HEK293T (cell line): ENCODE measurements at places on chromosomes 5 and 9.

DNA sequence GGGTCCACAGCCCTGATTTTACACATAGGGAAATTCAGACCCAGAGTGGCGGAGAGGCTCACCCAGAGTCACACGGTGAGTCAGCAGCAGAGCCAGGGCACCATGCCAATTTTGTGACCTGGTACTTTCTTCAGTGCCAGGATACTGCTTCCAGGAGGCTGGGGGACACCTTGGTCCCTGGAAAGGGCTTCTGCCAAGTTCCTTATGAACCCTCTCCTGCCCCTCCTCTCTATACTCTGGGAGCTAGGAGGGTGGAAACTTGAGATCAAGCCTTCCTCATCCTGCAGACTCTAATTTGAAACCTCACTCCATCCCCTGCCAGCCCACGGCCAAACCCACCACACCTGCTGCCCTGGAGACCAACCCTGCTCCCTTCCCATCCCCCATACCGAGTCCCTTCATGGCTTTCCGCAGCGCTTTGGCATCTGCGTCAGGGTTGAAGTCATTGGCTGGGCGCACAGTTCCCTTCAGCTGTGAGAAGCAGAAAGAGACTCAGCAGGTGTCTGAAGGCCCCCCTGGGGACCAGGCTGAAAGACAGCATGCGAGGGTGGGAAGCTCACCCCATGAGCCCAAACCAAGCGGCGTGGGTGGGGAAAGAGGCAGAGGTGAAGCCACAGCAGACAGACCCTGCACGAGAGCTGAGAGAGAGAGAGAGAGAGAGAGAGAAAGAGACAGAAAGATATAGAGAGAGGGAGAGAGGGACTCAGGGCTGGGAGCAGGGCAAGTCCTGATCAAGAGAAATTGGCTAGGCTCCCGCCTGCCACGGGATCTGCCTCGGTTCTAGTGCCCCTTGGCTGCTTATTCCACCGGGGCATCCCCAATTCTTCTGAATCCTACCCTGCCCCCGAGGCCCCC is 33.5 kb downstream of the ANXA6 start:
- DNase-seq = no peak

DNA sequence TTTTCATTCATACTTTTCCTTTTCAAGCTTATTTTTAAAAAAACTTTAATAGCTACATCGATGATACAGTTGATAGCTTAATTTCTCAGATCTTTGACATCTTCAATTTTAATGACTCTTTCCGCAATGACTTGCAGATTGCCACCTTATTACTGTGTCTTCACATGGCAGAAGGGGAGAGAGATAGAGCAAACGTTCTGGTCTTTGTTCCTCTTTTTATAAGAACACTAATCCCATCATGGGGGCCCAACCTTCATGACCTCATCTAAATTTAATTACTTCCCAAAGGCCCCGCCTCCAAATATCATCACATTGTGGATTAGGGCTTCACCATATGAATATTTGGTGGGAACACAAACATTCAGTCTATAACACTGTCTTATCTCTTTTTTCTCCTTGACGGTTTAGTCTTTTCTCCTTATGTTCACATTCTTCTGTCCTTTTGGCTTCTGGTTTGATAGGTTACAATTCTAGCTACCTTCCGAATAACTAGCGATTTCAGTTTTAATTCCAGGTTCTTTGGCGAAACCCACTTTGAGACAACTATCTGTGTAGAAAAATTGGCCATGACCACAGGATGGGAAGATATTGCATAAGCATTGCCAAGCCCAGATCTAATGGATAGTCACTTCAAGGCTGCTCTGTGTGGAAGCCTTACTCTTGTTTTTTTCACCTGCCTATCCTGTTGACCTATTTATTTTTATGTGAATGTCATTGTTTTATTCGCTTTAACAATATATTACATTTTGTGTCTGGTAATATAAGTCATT is 5.0 kb downstream of the ZNF189 start:
- no peak for DNase-seq

GRCh38 chr9:134637241-134637640 is 4.4 kb upstream of the COL5A1 start:
- DNase-seq = no peak

DNA sequence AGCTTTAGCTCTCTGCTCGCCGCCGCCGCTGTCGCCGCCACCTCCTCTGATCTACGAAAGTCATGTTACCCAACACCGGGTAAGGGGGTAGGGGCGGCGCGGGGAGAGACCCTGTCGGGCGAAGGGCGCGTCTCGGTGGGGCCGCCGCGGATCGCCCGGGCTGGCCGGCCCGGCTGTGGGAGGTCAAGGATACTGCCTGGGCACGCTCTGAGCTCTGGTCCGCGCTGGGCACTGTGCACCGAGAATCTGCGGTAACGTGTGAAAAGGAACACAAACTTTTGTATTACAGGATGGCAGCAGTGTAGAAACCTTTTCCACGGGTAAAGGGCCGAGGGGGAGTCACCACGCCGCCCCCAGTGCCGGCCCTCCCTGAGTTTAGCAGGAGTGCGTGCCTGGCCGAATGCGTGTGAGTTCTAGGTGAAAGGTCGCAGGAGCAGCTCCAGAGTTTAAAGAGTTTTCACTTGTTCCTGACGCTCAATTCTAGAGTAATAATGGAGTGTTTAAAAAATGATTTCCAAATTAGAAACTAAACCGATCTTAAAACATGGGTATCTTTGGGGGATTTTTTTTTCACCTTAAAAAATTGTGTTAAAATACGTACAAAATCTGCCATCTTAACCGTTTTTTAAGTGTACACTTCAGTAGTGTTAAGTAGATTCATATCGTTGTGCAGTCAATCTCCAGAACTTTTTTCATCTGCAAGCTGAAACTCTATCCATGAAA is at the start of gene HSDL2:
Gene HSDL2 (plus strand): TSS at position 7 of the 723 bp plus-strand sequence. CDS start 56 bp downstream, at position 63.
- DNase-seq = no peak

DNA sequence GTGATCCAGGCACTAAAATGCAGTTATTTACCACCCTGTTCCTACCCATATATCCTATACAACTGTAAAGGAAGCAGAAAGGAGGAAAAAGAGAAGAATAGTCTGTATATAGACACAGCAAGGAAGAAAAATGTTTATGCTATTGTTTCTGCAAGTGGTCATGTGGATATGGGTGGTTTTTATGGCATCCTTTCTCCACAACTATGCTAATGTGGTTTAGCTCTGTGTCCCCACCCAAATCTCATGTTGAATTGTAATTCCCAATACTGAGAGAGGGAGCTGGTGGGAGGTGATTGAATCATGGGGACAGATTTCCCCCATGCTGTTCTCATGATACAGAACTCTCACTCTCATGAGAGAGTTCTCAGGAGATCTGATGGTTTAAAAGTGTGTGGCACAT is 439.8 kb downstream of the ZSWIM6 start:
- no peak for DNase-seq

- no peak for DNase-seq
Measured at GRCh38 chr5:40945111-40945510, 35.8 kb downstream of the C7 start.

DNA sequence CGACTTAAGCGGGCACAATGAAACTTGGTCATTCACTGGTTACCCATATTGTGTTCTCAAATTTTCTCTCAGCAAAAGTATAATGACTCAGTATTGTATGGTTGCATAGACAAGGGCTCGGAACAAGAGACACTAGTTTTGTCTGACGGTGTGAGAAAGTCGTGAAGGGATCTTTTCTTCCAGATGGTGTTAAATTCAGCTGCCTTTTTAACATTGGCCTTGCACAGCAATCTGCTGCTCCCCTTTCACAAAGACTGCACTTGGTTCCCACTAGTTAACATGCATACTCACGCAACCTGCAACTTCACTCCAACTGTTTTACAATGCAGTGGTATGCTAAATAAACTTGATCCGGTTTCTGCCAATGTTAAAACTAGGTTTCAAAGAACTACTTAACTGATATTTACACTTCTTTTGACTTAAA is 219.2 kb downstream of the MEF2C start:
- no peak for DNase-seq

- DNase-seq = no peak
Measured at GRCh38 chr9:14418941-14419937, 105.3 kb upstream of the NFIB start.

DNA sequence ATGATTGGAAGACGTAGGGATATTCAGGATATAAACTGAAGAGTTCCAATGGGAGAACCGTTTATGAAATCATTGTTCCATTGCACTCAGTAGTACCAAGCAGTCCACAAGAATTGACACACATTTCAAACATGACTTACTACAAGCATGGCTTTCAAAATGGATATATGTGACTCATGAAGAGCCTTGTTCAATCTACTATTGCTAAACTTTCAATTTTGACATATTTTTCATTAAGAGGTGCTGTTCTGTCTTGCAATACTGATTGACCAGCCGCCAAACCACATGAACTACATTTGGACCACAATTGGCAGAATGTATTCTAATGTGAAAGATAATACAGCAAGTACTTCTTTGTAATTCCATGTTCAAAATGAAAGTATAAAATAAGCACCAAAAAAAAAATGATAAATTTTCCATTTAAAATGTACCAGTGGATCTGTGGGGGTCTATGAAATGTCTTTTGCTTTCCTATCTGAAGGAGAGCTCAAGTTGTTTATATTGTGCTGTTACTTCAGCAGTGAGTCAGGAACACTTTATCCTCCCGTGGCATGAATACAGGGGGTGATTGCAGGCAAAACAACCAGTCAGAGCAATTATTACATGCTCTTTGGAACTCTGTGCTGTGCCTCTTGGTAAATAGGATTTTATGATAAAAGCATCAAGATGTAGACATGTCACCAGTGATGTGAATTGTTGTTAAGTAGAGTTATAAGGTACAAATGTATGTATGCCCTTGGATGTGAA is 366.0 kb downstream of the ARRDC3 start:
- no peak for DNase-seq

DNA sequence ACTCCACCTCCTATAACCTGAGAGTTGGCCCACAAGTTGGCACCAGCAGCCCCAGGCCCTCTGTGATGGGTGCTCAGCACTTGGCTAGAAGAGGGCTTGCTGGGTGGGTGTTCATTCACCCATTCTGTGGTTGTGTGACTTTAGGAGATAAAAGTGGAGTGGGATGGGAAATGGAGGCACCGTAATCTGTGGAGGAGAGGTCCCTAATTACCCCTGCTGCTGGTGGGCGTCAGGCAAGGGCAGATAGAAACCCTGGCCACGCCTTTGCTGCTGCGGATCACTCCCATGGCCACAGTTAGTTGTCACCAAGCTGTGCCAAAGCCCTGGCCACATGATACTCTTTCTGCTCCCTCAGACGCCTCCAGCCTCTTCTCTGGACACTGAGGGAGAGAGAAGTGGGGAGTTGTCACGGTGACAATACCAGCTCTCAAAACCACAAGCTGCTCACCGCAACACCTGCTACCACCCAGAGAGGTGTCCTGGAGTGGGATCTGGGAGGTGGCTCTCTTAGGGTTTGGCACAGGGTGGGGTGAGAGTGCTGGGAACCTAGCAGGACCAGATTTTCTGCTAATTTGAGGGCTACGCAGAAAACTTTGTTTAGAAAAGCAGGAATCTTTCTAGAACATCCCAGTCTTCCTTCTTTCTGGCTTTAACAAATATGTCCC is 12.0 kb upstream of the NEUROG1 start:
- no peak for DNase-seq

- no peak for DNase-seq
Measured at GRCh38 chr9:22483528-22484070, 37.0 kb downstream of the DMRTA1 start.

DNA sequence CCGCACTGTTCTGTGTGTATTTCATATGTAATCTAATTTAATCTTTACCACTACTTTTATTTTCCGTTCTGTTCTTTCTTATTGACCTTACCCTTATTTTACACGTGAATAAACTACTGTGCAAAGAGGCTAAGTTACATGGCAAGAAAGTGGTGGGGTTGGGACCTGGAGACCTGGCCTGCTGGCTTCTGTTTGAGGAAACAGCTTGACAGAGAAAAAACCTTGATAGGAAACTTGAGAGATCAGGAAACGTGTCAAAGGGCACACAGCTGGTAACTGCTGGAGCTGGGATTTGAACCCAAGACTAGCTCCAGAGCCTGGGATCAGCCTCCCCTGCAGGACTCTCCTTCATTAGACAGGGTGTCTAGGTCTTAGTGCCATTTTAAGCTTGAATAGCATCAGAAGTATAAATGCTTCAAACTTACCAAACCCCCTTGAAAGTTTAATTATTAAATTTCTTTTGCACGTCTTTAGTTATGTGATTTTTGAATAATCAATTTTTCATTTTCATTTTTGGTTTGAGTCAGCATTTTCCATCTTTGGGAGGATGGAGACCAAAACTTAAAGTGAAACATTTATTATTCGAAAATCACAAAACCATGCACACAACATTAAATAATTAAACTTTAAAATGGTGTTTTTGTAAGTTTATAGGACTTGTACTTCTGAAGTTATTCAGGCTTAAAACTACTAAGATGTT is 129.5 kb downstream of the RGS3 start:
- no peak for DNase-seq

DNA sequence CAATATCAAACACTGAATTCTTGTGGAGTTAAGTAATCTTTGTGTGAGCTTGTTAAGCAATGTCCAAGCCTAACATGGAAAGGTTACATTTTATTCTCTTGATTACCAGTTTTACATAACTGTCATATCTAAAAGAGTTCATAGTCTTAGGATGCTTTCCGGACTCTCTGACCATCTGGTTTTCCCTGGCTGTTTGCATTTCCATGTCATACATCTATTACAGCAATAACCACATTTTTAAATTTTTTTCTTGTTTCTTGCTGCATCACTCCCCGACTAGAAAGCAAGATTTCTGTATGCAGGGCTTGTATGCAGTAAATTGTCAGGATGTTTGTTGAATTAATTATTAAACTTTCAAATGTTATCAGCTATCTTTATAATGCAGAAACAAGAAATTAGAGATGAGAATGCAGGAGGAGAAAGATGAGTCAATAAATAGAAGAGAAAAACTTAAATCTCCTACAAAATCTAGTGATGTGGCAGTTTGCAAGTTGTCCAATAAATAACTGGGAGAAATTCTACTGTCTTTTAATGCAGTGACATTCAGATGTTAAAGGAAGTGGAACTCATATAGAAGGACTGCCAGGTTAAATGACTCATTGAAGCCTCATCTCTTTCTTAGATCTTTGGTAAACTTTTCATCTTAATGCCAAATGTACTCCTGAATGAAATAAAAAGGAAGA is 179.6 kb upstream of the SGCD start:
- no peak for DNase-seq

GRCh38 chr5:114325541-114325940 is 36.3 kb upstream of the KCNN2 start:
- no peak for DNase-seq

GRCh38 chr9:134224127-134224526 is 59.8 kb upstream of the RNU6ATAC start:
- no peak for DNase-seq

- DNase-seq = no peak
Measured at GRCh38 chr5:101012880-101013279, 109.8 kb upstream of the ST8SIA4 start.

GRCh38 chr9:127936347-127936852 is 1.3 kb downstream of the DPM2 start:
- no peak for DNase-seq

- no peak for DNase-seq
Measured at GRCh38 chr5:51411921-51412325, 28.7 kb downstream of the ISL1 start.

DNA sequence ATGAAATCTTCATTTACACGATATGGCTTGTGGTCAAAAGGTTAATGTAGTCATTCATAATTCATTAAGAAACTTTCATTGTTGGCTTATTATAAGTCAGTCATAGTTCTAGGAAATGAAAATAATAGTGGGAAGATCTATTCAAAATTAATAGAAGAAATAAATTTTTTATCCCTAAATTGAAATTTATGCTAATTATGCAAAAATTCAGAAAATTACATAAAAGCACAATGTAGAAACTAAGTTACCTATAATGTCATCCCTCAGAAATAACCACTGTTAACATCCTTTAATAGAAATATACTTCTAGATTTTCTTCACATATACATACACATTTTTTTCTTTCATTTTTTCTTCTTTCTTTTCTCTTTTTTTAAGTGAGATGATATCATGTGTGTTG is 15.9 kb upstream of the JAK2 start:
- no peak for DNase-seq

GRCh38 chr5:54774281-54775170 is 210.9 kb downstream of the ESM1 start:
- no peak for DNase-seq
